ENCODE measurements at places on chromosomes 2 and 18.

- no peaks in the 10 kb centered on the region for H3K4me1 ChIP-seq
- no peaks in the 10 kb centered on the region for H3K27me3 ChIP-seq
- H3K27ac ChIP-seq = no peak overlapping the region
- no peaks in the 10 kb centered on the region for H3K36me3 ChIP-seq
These were observed 81.5 kb upstream of the RMDN2 start for GRCh38 chr2:37843556-37843955.

- H3K4me1 ChIP-seq = peaks cover 10% of the 10 kb centered on the region
- peak; percentile 70 for DNase-seq
- H3K36me3 ChIP-seq = no peaks in the 10 kb centered on the region
- H3K27me3 ChIP-seq = no peaks in the 10 kb centered on the region
These were observed 105.6 kb upstream of the CD302 start for GRCh38 chr2:159903443-159904126.

DNA sequence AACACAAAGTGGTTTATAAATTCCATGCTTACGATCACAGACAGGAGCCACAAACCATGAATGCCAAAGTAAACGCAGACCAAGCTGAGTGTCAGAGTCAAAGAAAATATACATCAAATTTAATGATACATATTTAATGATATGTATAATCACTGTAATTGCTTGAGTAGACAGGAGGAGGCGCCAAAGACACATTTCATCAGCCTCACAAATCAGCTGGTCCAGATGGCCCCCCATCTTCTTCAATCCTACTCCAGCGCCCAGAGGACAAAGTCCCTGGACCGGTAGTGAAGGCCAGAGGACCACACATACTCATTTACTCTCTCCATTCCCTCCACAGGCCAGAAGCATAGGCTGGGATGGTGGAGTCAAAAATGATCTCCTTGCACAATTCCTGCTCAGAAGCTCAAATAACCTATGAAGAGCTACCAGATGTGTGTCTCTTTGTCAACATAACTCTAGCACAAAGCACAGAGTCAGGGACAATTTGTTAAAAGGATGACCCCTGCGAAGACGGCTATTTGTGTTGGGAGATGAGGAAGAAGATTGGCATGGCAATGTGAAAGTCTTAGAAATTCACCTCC is 149.3 kb upstream of the PGAP1 start:
- no peaks in the 10 kb centered on the region for H3K27me3 ChIP-seq
- H3K36me3 ChIP-seq = no peaks in the 10 kb centered on the region
- no peak overlapping the region for H3K27ac ChIP-seq
- H3K4me3 ChIP-seq = no peak overlapping the region

GRCh38 chr2:9483107-9483506 is 8.8 kb downstream of the IAH1 start:
- no peaks in the 10 kb centered on the region for H3K4me1 ChIP-seq
- no peak overlapping the region for H3K27ac ChIP-seq
- no peak overlapping the region for H3K4me3 ChIP-seq
- H3K27me3 ChIP-seq = no peaks in the 10 kb centered on the region

- H3K4me1 ChIP-seq = peaks cover 19% of the 10 kb centered on the region
- no peaks in the 10 kb centered on the region for H3K27me3 ChIP-seq
- no peak for DNase-seq
- H3K27ac ChIP-seq = no peak within 1 kb of the TSS
These were observed at the start of gene FBXO41 for GRCh38 chr2:73284296-73285158. TSS of gene FBXO41 (minus strand) at chr2:73284478. CDS start at chr2:73269630, 14,848 bp downstream.

DNA sequence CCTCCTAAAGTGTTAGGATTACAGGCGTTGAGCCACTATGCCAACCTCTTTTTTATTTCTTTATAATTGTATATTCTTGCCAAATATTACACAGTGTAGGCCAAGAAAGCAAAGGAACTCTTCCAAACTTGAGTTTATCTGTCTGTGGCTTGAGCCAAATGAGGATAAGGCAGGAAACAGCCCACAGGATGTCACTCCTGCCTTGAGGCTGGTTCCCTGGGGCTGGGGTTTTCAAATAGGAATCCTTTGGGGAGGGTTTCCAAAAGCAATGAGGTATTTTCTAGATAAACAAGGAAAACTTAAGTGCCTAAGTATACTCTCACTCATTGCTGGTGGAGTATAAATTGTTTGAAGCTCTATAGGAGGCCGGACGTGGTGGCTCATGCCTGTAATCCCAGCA is 56.4 kb downstream of the ADCY3 start:
- no peak for DNase-seq
- no peak overlapping the region for H3K4me3 ChIP-seq
- peaks cover 5% of the 10 kb centered on the region for H3K4me1 ChIP-seq
- no peak overlapping the region for H3K27ac ChIP-seq
- H3K27me3 ChIP-seq = no peaks in the 10 kb centered on the region

DNA sequence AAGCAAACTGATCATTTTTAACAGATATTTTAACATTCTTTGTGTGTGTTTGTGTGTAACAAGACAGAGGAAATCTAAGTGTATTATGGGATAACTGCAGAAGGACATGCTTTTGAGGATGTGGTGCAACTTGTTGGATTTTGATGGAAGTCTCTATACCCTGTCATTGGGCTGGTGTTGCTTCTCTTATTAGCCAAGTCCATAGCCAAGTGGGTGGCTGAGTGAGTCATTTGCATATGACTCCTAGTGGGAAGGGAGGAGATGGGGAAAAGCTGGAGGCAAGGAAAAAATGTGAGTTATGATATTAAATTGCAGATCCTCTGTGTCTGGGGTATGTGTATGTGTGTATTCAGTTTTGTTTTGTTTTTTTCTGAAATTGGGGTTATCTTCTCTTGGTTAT is 879.9 kb downstream of the DCC start:
- no peak overlapping the region for H3K27ac ChIP-seq
- no peaks in the 10 kb centered on the region for H3K4me1 ChIP-seq
- H3K27me3 ChIP-seq = no peaks in the 10 kb centered on the region
- no peaks in the 10 kb centered on the region for H3K36me3 ChIP-seq
- no peak for DNase-seq
- no peak overlapping the region for H3K4me3 ChIP-seq

- H3K27me3 ChIP-seq = no peaks in the 10 kb centered on the region
- no peak for DNase-seq
- H3K27ac ChIP-seq = no peak overlapping the region
These were observed 79.0 kb upstream of the TRIB2 start for GRCh38 chr2:12637754-12638153.

DNA sequence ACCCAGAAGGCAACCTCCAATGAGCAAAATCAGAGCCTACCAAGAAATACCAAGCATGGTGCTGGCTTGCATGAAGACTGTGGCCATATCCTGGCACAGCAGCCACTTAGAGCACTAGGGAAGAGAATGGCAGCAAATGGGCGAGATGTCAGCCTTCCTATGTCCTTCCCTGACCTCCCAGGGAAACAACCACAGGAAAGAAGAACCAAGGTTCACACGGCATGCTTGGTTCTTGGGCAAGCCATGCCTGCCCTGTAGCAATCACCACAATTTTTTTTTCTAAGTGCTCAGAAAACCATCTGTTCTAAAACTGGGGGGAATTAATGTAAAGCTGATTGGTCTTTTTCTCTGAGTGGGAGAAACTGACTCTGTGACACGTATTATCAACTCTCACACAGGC is 27.8 kb downstream of the GALNT14 start:
- no peaks in the 10 kb centered on the region for H3K36me3 ChIP-seq
- H3K4me3 ChIP-seq = no peak overlapping the region
- H3K27ac ChIP-seq = no peak overlapping the region
- no peak for DNase-seq
- H3K4me1 ChIP-seq = no peaks in the 10 kb centered on the region
- no peaks in the 10 kb centered on the region for H3K27me3 ChIP-seq

GRCh38 chr2:69077252-69077950 is 64.4 kb downstream of the ANTXR1 start:
- peak overlapping the region; percentile 48 for H3K27ac ChIP-seq
- no peak overlapping the region for H3K4me3 ChIP-seq
- H3K27me3 ChIP-seq = no peaks in the 10 kb centered on the region
- peaks cover 12% of the 10 kb centered on the region for H3K4me1 ChIP-seq
- H3K36me3 ChIP-seq = peaks cover 30% of the 10 kb centered on the region

DNA sequence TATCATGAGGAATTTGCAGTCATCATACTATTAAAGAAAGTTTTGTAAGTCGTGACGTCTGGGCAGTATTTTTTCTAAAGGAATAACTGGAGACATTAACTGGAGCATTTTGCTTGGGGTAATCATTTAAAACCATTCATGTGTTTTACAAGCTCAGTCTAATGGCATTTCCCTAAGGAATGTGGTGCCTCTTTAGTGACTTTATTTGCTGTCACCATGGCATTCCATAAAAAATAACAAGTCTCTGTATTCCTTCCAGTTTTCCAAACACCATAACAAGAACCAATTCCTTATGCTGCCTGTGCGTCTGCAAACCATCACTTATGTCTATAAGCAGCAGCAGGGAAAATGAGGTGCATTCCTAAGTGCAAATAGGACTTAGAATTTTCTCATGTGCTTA is 82.8 kb downstream of the EPB41L3 start:
- H3K27ac ChIP-seq = no peak overlapping the region
- H3K27me3 ChIP-seq = no peaks in the 10 kb centered on the region
- no peak for DNase-seq
- no peaks in the 10 kb centered on the region for H3K36me3 ChIP-seq
- no peaks in the 10 kb centered on the region for H3K4me1 ChIP-seq

GRCh38 chr2:215949991-215950404 is 63.4 kb downstream of the MREG start:
- no peaks in the 10 kb centered on the region for H3K4me1 ChIP-seq
- H3K36me3 ChIP-seq = no peaks in the 10 kb centered on the region
- H3K27me3 ChIP-seq = no peaks in the 10 kb centered on the region
- no peak overlapping the region for H3K27ac ChIP-seq
- no peak overlapping the region for H3K4me3 ChIP-seq

GRCh38 chr2:23347471-23348092 is 37.4 kb upstream of the KLHL29 start:
- no peak overlapping the region for H3K27ac ChIP-seq
- H3K4me1 ChIP-seq = no peaks in the 10 kb centered on the region
- H3K4me3 ChIP-seq = no peak overlapping the region
- no peaks in the 10 kb centered on the region for H3K27me3 ChIP-seq
- H3K36me3 ChIP-seq = no peaks in the 10 kb centered on the region

GRCh38 chr2:240618776-240619175 is 6.5 kb upstream of the GPR35 start:
- no peaks in the 10 kb centered on the region for H3K4me1 ChIP-seq
- peaks cover 16% of the 10 kb centered on the region for H3K36me3 ChIP-seq
- H3K27me3 ChIP-seq = no peaks in the 10 kb centered on the region

DNA sequence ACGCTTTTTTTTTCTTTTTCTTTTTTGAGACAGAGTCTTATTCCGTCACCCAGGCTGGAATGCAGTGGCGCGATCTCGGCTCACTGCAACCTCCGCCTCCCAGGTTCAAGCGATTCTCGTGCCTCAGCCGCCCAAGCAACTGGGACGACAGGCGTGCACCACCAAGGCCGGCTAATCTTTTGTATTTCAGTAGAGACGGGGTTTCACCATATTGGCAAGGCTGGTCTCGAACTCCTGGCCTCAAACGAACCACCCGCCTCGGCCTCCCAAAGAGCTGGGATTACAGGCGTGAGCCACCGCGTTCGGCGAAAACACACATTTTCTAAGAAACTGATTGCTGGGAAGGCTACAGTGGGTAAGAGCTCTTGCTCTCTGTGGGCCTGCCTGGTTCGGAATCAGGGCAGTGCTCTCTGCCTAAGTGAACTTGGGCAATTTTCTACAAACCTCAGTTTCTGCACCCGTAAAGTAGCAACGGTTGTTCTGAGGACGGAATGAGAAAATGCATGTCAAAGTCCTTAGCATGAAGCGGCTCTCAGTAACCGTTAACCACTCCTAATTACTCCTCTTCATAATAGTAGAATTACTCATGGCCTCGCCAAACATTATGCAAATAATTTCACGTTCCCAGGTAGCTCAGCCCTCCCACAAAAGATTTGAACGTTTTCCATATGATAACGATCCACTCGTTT is 1.0 kb upstream of the PMAIP1 start:
- H3K36me3 ChIP-seq = no peaks in the 10 kb centered on the region
- no peak overlapping the region for H3K27ac ChIP-seq
- peaks cover 14% of the 10 kb centered on the region for H3K4me1 ChIP-seq
- DNase-seq = no peak
- H3K27me3 ChIP-seq = peaks cover 29% of the 10 kb centered on the region
- peak overlapping the region; percentile 60 for H3K4me3 ChIP-seq

DNA sequence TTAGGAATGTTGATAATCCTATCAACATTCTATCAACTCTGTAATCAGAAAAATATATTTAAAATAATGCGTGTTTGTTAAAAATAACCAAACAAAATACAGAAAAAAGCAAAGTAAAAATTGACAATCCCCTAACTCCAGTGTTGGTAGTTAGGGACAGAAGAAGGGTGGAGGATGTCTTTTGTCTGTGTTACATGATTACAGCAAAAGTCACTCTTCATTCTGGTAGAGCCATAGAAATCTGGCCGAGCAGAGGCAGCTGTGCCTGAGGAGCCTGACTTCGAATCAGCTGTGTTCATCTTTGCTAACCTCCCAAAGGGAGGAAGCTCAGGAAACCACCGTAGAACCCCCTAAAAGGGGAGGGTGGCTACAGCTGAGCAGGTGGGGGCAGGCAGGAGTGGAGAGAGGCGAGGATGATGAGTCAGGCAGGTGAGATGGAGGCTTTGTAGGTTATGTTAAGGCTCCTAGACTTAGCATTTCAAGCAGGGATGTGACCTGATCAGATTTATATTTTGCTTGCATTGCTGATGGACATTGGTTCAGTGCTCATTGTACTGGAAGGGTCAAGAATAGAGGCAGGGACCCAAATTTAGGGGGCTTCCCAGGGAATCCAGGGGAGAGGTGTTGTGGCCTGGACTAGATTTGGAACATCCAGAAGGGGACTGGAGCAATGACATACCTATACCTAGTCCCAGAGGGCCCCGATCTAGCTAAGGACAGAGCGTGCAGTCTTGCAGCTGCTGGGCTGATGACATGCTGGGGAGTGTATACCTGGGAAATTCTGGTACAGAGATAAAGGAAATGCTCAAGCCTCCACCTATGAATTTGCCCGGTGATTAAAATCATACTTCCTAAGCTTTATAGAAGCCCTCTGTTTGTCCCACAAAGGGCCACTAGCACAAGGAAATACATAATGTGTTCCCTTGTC is 95.7 kb downstream of the NEDD4L start:
- H3K36me3 ChIP-seq = no peaks in the 10 kb centered on the region
- no peaks in the 10 kb centered on the region for H3K27me3 ChIP-seq
- no peak overlapping the region for H3K27ac ChIP-seq
- H3K4me3 ChIP-seq = no peak overlapping the region
- no peaks in the 10 kb centered on the region for H3K4me1 ChIP-seq
- no peak for DNase-seq
